Body of pancreas (tissue), 4 donors: ENCODE measurements at places on chromosomes 7 and 10. TPM values are rescaled to one million over a fixed set of nuclear protein-coding genes. Genes with fewer than 3 reads are reported as not detected.

Gene CTNNA3
- 0.33 TPM for total RNA-seq

Gene SLC26A5
- not detected for total RNA-seq

Gene MRLN
- total RNA-seq: not detected

Gene SNX8
- total RNA-seq: 6.2 TPM

Gene IFIT3
- 2.3 TPM for total RNA-seq

Gene SEMA4G
- 12.5 TPM for total RNA-seq

Gene CNNM1
- 1.6 TPM for total RNA-seq

Gene CFAP70
- total RNA-seq: 8.8 TPM

Gene VPS50
- total RNA-seq: 28.3 TPM

Gene PDE1C
- total RNA-seq: 4.9 TPM

Gene SPDYE8
- total RNA-seq: not detected

Gene CELF2
- 11.2 TPM for total RNA-seq

Gene ZNF488
- not detected for total RNA-seq

Gene CADPS2
- 63.9 TPM for total RNA-seq

Gene SPDYE11
- not detected for total RNA-seq

Gene NUTM2A
- 1.3 TPM for total RNA-seq

Gene SPRN
- total RNA-seq: not detected

Gene PRRT4
- total RNA-seq: not detected

Gene SHLD2
- total RNA-seq: 16.3 TPM

Gene OR13A1
- not detected for total RNA-seq

Gene TWIST1
- total RNA-seq: 0.52 TPM

Gene NEUROG3
- total RNA-seq: not detected

Gene SHTN1
- 37.1 TPM for total RNA-seq

Gene CYP26C1
- 0.33 TPM for total RNA-seq

Gene STX1A
- 12.5 TPM for total RNA-seq

Gene PRLHR
- not detected for total RNA-seq

Gene PSD
- 5.3 TPM for total RNA-seq

Gene GIMAP7
- 3.6 TPM for total RNA-seq

Gene MSMB
- not detected for total RNA-seq

Gene KIAA1549
- 5.3 TPM for total RNA-seq

Gene MEOX2
- total RNA-seq: 0.66 TPM

Gene EBF3
- total RNA-seq: 4.6 TPM

Gene WNT8B
- total RNA-seq: not detected

Gene STAG3
- total RNA-seq: not detected

Gene HKDC1
- 13.5 TPM for total RNA-seq

Gene GRM3
- not detected for total RNA-seq

Gene FAM107B
- total RNA-seq: 45.9 TPM

Gene INPP5A
- 14.5 TPM for total RNA-seq

Gene GIMAP8
- 5.4 TPM for total RNA-seq
